ENCODE measurements at places on chromosomes 5 and 9.

GRCh38 chr9:130409246-130409645 lies 35.5 kb upstream of the ASS1 start:
- DNase-seq, result no peak

GRCh38 chr9:106862110-106862820 lies 701 bp upstream of the ZNF462 start:
- DNase-seq, result peak; percentile 72

DNA sequence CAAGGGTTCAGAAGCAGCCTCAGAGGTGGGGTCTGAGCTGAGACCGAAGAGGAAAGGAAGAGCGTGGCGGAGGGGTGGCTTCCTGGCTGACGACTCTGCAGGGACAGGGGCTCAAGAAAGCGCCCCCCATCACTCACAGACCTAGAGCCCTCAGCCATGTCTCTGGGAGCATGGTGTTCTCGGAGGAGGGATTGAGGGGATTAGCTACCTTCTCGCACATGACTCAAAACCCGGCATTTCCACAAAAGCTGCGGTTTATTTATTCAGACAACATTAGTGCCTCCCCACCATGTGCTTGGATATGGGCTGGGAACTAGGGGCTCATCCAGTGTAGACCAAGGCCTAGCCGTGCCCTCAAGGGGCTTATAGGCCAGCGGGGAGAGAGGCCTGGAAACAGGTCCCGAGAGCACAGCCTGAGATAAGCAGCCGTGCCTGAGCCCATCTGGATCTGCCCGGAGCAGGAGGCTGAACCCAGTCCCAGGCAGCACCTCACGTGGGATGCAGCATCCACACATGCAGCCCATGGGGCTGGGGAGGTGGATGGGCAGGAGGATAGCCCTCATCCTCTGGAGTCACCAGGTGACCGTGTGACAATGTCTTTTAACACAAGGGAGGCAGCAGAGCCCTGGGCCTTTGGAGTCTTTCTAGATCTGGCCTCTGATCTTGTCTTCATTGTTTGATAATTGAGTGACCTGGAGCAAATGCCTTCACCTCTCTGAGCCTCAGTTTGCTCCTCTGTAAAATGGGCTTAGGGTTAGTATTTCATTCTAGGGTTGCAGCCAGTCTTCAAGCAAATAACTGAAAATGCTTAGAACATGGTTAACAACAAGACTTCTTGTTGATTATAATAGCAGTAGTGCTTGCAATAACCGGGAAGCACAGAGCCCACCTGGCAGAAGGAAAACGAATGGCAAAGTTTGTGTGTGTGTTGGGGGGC lies 878 bp upstream of the HMCN2 start:
- peak; percentile 39 for DNase-seq

DNA sequence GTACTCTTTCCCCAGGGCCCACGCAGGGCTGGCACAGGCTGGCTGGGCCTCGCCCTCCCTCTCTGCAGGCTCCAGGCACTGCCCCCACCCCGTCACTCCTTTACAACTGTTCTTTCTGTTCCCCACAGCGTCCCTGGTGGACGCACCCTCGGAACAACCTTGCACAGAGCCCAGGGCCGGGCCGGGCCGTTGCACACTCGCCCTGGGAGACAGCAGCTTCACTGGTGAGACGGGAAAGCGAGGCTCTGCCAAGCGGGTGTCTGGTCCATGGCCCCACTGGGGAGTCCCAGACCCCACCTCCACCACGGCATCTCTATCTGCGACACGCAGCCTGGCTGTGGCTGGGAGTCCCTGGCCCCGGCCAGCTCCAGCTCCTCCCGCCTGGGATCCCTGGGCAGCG lies 18.4 kb upstream of the QSOX2 start:
- peak; percentile 78 for DNase-seq

GRCh38 chr5:180816608-180817534 lies 14.3 kb upstream of the MGAT1 start:
- DNase-seq, result no peak

DNA sequence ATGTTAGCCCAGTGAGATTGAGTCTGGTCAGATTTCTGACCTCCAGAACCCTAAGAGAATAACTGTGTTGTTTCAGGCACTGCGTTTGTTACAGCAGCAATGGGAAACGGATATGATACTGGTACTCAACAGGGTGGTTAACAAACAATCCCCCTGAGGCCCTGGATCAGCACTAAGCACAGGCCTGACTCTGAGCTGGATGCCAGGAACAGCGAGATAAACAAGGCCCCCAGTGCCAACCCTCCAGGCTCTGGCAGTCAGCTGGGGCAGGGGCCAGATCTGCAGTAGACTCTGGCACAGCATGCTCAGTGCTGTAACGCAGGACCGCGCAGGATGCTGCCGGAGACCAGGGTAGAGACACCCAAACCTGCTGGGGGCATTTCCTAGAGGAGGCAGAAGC lies 22.1 kb downstream of the CPLX2 start:
- no peak for DNase-seq

Measured in left lung (tissue), 14 donors.